Stimulated activated CD4-positive, alpha-beta T cell treated with anti-CD3 and anti-CD28 coated beads, Interleukin-1b, Interleukin-23, amount 100 ng/mL, for 1 hour (primary cell): ENCODE measurements at places on chromosomes 3 and 15.

DNA sequence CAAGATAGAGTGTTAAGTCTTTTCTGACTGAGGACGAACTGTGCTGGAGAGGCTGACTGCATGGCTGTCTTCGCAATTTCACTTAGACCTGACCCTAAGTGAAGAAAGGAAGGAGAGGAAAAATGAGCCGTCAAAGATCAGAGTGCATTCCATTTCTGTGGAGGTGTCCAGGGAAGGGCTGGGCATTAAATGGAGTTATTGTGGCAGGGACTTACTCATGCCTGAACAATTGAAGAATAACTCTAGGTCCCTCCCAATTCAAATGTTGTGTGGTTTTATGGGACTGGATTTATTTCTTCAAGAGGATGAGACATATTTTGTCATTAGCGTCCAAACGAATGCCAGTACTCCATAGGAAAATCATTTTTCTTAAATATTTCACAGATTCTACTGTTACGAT is 187.3 kb upstream of the CFAP20DC start:
- DNase-seq, result no peak

GRCh38 chr15:29870495-29871151 is 48.4 kb upstream of the TJP1 start:
- DNase-seq, result no peak

- no peak for DNase-seq
These were observed 245.9 kb downstream of the NAALADL2 start for GRCh38 chr3:175105066-175105465.

DNA sequence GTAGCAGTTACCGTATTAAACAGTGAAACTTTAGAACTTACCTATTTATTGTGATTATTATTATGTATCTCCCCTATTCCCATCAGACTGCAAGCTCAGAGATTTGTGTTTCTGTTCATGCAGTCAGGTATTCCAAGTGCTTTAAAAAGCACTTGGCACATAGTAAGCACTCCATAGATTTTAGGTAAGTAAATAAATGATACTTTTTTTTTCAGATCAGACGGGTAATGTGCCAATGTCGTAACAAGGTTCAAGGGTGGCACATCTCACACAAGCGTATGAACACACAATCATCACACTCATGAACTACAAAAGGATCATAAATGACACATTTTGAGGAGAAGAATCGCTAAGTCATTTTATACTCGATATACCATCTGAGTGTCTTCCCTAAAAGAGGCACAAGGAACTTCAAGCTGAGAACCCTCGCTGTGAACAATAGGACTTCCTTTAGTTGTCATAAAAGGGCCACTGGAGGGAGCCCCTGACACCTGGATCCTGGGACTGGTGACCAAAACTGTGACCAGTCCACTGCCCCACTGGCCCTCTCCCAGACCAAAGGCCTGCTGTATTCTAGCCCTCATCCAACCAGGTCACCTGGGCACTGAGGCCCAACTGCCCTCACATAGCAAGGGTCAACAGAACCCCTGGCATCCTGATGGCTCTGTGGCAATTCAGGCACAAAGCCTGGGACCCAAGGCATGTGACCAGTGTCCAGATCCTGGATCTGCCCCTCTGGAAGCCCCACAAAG is 32.1 kb downstream of the KIF9 start:
- DNase-seq, result no peak

DNA sequence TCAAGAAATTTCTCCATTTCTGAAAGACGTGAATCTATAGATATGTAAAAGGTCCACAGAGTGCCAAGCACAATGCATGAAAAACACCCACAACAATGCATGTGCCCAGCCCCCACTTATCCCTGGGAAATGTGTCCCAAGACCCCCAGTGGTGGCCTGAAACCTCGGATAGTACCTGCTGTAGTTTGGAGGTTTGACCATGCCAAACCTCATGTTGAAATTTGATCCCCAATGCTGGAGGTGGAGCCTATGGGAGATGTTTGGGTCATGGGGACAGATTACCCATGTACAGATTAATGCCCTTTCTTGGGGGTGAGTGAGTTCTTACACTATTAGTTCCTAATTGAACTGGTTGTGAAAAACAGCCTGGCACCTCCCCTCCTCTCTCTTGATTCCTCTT is 21.4 kb upstream of the MYZAP start:
- no peak for DNase-seq
